ENCODE measurements at places on chromosomes 3 and 15.

- DNase-seq, result no peak
These were observed 16.8 kb upstream of the SLC41A3 start for GRCh38 chr3:126100634-126101301.

DNA sequence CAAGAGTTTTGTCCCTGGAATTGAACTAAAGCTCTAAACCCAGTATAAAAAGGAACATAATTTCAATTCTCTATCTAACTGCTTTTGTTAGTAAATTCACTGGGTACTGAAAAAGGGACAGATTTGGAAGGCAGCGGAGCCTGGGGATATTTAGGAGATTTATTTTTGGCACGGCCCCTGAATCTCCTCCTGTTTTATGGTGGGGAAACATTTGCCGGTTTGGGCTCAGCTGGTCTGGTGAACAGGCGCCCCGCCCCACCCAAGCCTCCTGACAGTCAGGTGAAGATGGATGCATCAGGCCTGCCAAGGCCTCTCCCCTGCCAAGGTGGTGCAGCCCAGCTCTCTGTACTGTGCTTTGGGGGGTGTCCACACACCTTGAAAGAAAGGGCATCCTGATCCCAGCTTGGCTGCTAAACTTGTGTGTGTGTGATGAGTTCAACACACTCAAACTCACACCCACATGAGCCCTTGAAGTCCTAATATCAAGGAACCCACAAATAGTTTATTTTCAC, 46.3 kb downstream of the EBLN2 start:
- no peak for DNase-seq

DNA sequence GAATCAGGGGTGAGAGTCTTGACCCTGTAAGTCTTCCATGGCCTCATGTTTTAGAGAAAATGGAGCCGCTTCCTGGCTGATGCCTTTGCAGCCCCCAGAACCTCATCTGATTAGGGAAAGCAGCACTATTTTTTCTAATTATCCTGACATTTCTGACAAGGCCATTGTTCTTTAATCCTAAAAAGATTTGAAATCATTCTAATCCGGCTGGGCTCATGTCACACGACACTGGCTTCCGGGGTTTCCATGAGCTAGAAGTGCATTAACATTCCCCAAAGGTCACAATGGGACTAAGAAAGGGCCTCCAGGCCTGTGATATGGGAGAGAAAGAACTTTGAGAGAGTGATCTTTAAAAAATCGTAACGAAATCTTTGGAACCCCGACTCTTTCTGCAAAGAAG, 33.1 kb downstream of the RBP2 start:
- DNase-seq, result no peak

DNA sequence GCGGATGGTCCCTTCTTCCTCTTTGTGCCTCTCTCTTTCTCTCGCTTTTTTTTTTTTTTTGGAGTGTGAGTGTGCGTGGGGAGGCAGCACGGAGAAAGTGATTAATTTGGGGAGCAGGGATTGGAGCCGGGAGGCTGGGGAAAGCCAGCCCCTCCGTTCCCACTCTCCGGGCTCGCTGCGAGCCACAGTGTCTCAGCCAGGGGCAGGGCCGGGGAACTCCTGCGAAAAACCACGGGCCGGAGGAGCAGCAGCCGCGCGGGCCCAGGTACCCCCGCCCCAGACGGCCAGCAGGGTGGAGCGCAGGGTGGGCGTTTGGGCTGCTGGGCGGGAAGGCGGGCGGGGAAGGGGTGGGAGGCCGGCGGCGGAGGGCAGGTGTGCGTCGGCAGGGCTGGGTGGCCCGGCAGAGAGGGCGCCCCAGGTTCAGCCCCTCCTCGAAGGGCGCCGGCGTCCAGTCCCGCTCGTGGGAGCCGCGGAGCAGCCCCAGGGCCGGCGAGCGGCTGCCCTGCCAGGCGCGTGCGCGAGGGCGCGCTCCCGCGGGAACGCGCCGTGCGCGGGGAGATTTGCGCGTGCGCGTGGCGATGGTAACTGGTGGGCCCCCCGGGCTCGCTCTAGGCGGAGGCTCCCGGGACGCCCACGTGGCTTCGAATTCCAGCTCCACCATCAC, 1.4 kb downstream of the CHL1 start:
- DNase-seq, result no peak

GRCh38 chr15:79519628-79520027, 87.5 kb downstream of the MINAR1 start:
- no peak for DNase-seq

DNA sequence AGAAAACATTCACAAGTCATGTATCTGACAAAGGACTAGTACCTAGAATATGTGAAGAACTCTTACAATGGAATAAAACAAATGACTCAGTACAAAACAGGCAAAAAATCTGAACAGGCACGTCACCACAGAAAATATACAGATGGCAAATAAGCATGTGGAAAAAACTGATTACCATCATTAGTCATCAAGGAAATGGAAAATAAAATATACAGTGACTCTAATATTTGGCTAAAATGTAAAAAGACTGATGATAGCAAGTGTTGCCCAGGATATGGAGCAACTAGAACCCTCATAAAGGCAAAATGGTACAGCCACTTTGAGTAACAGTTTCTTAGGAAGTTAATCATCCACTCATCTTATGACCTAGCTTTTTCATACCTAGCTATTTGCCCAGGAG, 95.8 kb upstream of the ABHD17C start:
- DNase-seq, result no peak

DNA sequence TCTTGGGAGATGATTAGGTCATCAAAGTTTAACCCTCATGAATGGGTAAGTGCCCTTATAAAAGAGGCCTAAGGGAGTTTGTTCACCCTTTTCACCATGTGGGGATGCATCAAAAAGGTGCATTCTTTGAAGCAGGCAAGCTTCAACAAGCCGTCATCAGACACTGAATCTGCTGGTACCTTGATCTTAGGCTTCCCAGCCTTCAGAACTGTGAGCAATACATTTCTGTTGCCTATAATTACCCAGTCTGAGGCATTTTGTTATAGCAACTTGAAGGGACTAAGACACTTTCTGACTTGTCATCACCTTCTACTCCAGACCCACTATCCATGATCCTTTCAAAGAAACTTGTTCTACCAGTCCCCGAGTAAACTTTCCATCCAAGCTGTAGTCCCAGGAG, 44.6 kb upstream of the LRRC58 start:
- DNase-seq, result no peak

DNA sequence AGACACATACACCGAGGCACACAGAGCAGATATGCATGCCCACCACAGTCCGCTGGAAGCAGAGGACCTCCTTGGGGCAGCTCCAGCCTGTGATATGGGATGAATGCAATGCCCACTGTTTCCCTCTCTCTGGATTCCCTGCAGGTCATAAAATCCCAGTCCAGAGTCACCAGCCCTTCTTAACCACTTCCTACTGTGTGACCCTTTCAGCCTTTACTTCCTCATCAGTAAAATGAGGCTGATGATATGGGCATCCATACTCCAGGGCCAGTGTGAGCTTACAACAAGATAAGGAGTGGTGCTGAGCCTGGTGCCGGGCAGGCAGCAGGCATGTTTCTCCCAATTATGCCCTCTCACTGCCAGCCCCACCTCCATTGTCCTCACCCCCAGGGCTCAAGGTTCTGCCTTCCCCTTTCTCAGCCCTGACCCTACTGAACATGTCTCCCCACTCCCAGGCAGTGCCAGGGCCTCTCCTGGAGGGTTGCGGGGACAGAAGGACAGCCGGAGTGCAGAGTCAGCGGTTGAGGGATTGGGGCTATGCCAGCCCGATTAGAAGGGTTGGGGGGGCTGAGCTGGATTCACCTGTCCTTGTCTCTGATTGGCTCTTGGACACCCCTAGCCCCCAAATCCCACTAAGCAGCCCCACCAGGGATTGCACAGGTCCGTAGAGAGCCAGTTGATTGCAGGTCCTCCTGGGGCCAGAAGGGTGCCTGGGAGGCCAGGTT, at the start of gene GNAT1:
Gene GNAT1, plus strand, starts transcription at position 675 of the 725 bp plus-strand sequence. CDS start 116 bp downstream, outside the sequence.
- DNase-seq, result no peak

DNA sequence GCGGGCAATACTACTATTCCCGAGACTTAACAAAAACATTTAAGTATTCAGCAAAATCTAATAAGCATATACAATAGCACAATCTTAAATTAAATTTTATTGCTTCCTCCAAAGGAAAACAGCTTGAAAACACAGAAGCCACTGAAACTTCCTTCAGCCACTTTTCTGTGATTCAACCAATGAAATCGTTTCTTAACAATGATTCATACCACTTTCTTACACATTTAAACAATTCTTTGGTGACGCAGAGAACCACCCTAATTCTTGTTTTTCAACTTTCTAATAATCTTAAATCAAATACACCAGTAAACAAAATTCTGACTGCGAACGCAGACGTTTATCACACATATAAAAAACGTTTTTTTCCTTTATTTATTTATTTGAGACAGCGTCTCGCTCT, 4.1 kb downstream of the TJP1 start:
- DNase-seq, result no peak

GRCh38 chr3:54033761-54034160, 88.6 kb upstream of the CACNA2D3 start:
- DNase-seq, result no peak

DNA sequence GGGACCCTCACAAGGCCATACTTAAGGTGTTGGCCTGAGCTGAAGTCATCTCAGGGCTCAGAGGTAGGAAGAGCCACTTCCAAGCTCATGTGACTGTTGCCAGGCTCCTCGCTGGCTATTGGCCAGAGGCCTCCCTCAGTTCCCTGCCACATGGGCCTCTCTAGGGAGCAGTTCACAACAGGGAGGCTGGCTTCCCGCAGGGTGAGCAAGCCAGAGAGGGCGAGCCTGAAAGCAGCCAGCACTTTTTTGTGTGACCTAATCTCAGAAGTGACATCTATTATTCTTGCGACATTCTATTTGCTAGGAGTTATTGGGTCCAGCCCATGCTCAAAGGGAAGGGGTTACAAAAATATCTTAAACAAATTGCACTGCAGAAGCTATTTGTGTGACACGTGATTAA, 201.4 kb downstream of the SSR3 start:
- no peak for DNase-seq

- DNase-seq, result no peak
These were observed 131.9 kb upstream of the STAC start for GRCh38 chr3:36248374-36248773.

GRCh38 chr3:46491089-46492070, 6.4 kb upstream of the RTP3 start:
- no peak for DNase-seq

GRCh38 chr3:98592345-98592935, 971 bp downstream of the CPOX start:
- DNase-seq, result no peak

DNA sequence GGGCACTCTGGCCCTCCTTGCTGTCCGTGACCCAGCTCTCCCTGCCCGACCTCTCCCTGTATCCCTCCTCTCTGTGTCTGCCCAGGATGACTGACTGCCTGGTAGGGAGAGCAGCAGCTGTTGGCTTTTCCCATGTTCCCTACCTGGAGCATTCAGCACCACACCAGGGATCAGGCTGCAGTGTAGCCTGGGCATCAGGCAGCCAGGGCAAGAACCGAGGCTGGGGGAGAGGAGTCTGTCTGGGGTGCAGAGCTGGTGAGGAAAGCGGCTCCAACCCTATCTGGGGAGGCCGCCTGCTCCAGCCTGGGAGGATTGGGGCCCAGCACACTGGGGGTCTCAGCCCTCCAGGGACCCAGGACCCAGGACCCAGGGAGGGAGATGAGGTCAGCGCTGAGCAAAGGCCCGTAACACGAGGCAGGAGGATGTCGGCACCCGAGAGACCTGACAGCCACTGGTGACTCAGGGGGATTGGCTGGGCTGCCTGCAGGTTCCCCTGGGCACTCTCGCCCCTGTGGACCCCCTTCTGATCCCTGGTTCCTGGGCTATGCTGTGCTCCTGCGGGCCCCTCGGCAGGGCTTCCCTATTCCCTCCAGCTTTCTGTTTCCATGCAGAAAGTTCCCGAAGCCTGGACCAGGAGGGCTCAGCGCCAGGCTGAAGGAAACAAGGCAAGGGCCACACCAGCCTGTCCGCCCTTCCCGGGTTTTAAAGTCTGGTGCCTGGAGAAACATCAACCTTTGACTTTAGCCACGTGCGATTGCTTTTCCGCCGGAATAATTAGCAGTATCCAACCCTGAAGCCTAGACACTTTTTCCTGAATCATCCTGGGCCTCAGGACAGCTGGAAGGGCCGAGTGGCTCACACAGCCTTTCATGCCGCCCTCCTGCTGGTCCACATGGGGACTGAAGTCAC, 128.2 kb upstream of the MEF2A start:
- DNase-seq, result no peak

DNA sequence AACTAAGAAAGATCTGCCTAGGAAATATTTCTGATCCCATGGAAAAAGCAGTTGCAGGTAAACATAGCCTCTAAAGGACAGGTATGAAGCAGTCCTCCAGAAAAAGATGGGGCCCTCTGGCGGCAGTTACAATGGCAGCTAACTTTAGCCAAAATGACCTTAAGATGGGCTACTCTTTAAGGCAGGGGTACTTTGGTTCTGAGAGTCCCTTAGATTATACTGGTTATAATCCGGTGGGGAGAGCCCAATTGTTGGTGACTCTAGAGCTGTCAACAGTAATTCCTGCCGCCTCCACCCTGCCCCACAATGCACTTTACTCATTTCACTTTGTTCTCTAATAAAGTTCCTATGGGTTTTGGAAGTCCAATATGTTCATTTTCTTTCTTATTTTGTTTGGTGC, 412.8 kb upstream of the WNT5A start:
- DNase-seq, result no peak

- no peak for DNase-seq
These were observed 29.7 kb downstream of the CRYGS start for GRCh38 chr3:186514296-186515002.

DNA sequence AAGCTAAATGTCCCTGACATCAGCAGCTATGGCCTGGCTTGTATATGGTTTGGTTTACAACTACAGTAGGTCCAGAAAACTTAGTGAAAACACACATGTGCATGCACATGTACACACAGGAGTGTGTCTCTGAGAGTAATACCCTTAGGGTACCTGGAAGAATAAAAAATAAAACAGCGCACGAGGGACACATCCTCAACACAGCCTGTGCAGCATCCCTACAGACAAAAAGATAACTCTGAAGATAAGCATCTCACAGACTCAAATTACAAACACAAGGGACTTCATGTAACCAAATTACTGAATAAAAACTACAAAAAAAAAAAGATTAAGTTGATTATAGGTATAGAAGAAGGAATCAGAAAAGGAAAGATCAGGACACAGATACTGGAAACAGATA, 108.8 kb downstream of the CTNNB1 start:
- DNase-seq, result no peak

DNA sequence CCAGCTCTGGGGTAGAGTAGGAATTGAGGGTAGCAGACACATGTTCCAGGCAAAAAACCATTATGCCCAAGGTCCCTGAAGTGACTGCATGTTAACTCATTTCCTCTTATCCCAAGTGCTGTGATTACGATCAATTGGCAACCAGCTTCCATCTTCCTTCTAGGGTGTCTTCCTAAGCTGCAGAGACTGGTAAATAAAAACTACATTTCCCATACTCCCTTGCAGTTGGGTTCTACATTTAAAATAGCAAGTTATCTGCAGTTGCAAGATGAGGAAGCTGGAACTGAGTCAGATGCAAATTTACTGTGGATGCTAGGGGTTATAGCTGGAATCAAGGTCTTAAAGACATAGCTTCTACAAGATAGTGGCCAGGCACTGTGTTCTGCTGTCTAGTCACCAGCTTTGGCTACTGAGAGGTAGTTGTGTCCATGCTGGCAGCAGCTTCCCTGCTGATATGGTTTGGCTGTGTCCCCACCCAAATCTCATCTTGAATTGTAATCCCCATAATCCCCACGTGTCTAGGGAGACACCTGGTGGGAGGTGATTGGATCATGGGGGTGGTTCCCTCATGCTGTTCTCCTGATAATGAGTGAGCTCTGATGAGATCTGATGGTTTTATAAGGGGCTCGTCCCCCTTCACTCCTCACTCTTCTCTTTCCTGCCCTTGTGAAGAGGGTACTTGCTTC, 51.3 kb upstream of the FBN1 start:
- no peak for DNase-seq

GRCh38 chr3:143236226-143236964, 116.8 kb downstream of the CHST2 start:
- no peak for DNase-seq

All from activated T-helper 1 cell treated with anti-CD3 and anti-CD28 coated beads, Interleukin-2, amount 50 U/mL, for 16 hours (primary cell).